ENCODE measurements at places on chromosomes 2 and 18.

GRCh38 chr2:138030459-138030858 lies 66.2 kb downstream of the HNMT start:
- peak; percentile 83 for DNase-seq

- no peak for DNase-seq
Measured at GRCh38 chr2:16050908-16051489, 110.6 kb downstream of the MYCN start.

GRCh38 chr18:59448546-59448945 lies 89.5 kb upstream of the LMAN1 start:
- peak; percentile 63 for DNase-seq

- peak; percentile 90 for DNase-seq
Measured at GRCh38 chr2:66851449-66851872, 416.5 kb downstream of the MEIS1 start.

DNA sequence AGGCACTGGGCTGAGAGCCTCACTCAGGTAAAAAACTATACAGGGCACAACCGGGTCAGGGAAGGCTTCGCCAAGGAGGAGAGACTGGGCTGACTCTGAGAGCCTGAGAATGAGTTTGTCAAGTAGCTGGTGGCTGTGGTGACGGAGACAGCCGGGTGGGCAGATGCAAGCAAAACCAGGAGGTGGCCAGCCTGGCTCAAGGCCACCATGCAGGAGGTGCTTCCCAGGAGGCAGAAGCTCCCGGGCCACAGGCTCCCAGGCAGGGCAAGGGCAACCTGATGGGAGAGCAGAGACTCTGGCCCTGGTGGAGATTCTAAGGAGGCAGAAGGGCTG lies 2.9 kb upstream of the INHBB start:
- DNase-seq, result no peak

DNA sequence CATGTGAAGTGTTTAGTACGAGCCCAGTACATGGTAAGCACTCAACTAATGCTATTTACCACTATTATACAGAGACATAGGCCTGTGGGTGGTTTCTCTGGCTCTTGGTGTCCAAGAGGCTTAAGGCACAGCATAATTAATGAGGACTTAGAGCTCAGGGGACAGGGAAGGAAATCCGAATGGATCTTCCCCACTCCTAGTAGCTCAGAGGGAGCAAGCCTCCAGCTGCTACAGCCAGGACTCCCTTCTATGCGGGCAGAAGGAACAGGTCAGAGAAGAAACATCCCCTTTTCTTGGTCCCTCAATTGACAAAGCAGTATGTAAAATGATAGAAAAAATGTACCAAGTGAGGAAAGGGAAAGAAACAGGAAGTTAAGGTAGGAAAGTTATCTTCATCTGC lies 261.3 kb upstream of the STON1 start:
- no peak for DNase-seq

DNA sequence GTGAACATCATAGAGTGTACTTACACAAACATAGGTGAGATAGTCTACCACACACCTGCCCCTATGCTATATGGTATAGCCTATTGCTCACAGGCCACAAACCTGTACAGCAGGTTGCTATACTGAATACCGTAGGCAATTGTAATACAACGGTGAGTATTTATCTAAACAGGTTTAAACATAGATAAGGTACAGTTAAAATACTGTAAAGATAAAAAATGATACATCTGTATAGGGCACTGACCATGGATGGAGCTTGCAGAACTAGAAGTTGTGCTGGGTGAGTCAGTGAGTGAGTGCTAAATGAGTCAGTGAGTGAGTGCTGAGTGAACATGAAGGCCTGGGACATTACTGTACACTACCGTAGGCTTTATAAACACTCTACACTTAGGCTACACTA lies 267.0 kb upstream of the HS6ST1 start:
- peak; percentile 96 for DNase-seq

DNA sequence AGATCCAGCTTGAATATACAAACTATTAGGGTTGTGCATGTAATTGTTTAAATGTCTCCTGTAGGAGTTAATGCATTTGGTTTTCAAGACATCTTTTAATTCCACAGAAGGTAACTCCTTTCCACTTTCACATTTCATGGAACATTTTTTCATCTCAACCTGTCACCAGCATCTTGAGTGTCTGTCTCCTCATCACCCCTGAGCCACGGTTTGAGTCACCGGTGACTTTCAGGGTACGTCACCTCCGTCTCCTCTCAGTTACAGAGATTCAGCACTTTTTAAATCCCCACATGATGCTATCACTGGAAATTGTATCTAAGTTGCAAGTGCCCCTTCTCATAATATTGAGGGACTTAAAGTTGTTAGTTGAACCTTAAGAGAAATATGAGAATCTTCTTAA lies 25.3 kb downstream of the GPR55 start:
- DNase-seq, result no peak

DNA sequence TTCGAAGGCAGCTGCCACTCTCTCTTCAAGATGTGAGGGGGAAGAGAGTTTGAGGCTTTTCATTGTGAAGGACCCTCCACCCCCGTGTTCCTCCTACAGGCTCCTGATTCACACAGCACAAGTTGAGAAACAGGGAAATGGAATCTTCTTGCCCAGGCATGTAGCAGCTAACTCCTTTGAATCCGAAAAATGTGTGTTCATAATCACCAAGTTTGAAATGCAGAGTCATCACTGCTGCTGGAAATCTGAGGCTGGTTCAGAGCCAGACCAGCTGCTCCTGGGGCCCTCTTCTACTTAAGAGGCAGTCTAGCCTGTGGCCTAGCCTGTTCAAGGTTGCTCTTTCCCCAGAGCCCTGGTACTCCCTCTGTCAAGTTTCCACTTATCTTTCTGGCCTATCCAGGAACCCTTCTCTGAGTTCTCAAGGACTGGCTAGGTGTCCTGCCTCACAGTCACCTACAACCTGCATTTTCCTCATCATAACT lies 166.4 kb downstream of the TMEM247 start:
- peak; percentile 99 for DNase-seq

DNA sequence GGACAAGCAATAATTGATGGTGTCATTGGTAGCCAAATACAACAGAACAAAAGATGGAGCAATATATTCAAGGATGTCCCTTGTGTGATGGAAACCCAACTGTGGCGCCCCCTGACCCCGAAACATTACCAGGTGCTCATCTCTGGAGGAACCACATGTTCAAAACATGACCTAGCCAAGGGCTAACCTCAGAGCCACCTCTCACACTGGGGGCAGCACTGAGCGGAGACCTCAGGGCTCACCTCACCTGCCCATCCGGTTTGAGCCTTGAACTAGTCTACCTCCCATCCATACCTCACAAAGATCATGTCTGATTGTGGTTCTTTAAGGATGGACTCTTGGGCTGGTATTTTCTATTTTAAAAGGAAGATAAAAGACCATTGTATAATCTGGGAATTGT lies 314.4 kb upstream of the CDH7 start:
- DNase-seq, result no peak

GRCh38 chr18:48562075-48562474 lies 23.2 kb downstream of the CTIF start:
- no peak for DNase-seq

DNA sequence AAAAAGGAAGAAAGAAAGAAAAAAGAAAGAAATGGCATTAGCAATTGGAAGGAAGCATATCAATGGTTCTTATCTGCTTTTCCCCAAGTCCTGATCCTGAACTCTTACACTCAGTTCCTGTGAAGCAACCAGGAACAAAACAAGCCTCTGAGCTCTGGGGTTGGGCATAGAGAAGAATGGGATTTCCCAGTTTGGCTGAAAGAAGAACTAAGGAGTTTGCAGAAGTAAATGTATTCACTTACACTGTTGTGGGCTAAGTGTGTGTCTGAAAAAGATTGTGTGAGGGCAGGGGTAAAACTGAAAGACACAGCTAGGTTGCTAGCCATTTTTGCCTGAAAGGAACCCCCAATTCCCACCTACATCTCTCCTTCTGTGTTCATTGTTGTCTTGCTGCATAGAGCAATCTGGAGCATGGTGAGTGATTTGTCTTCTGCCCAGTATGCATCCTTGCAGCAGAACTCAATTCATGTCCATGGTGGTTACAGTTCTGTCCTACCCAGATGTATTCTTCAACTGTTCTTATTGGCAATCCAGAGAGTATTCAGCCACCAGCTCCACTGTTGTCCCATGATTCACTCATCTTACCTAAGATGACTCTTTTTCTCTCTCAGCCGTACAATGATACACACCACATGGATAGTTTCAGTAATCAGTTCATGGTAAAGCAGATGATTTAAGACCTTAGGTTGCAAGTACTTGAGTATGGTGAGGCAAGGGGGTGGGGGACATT lies 348.7 kb downstream of the ARHGAP15 start:
- DNase-seq, result no peak

All from iris pigment epithelial cell (primary cell).